ENCODE measurements at places on chromosomes 6 and 20.

DNA sequence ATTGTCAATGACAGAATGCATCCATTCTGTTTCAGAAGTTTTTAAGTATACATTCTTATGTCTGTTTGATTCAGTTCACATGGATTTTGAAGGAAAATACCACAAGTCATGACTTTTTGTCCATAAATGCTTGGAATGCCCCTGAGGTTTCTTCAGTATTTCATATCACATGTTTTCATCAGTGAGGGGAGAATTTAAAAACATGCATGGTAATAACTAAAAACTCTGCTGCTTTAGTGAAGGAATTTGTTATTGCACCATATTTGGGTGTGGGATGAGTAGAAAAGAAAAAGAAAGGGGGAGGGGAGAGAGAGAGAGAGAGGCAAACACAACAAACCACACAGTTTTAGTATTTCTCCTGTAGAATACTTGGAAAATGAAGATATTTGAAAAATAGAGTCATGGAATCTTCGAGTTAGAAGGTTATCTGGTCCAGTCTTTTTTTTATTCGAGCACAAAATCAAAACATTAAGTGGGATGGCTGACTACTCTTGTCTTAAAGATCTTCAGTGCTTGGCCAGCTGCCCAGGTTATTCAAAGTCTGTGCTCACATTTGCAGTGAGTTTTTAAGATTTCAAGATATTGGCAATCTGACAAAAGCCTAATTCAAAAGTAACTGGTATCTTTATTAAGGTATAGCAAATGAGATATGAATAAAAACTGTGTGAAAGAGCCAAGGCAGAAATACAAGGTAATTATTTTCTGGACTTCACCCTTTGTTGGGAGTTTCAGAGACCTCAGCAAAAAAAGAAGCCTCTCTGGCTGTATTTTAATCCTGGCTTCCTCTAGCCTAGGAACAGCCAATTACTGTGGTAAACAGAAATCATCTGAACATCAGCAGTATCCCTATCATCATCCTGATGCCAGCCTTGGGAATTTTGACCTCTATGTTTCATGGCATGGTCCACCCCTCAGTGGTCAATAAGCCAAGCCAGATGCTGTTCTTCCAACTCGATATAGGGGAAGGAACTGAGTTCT lies 687.9 kb upstream of the CITED2 start:
- DNase-seq, result no peak

DNA sequence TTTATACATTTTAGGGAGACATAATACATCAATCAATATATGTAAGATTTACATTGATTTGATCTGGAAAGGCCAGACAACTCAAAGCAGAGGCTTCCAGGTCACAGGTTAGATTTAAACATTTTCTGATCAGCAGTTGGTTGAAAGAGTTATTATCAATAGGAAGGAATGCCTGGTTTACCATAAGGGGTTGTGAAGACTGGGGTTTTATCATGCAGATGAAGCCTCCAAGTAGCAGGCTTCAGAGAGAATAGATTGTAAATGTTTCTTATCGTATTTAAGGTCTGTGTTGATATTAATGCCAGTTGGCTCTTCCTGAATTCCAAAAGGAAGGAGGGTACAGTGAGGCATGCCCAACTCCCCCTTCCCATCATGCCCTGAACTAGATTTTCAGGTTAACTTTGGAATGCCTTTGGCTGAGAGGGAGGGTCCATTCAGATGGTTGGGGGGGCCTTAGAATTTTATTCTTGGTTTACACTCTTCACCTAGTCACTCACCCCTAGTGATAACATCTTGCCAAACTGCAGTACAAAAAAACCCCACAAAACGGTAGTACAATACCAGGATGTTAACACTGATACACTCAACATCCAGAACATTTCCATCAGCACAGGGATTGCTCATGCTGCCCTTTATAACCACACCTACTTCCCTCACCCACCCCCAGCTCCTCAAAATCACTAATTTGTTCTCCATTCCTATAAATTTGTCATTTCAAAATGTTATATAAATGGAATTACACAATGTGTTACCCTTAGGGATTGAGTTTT lies 259.6 kb upstream of the PLN start:
- no peak for DNase-seq

DNA sequence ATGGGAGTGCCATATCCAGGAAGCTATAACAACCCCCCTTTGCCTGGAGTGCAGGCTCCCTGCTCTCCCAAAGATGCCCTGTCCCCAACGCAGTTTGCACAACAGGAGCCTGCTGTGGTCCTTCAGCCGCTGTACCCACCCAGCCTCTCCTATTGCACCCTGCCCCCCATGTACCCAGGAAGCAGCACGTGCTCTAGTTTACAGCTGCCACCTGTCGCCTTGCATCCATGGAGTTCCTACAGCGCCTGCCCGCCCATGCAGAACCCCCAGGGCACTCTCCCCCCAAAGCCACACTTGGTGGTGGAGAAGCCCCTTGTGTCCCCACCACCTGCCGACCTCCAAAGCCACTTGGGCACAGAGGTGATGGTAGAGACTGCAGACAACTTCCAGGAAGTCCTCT lies 56.7 kb upstream of the TMEM181 start:
- DNase-seq, result no peak

DNA sequence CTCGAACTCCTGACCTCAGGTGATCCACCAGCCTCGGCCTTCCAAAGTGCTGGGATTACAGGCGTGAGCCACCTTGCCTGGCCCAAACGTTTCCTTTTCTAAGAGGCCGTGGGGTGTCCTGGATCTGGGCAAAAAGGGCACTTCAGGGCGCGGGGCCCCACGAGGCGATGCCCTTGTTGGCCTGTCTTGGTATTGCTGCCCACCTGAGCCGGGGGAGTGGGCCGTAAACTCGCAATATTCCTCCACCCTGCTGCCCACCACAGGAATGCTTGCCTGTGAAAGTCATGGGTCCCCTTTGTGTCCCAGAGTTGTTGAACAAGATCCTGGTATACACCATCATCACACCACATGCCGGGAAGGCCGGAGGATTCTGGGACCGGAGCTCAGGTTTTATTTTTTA lies 49.0 kb downstream of the SSR1 start:
- no peak for DNase-seq

GRCh38 chr6:107741191-107741680 lies 82.9 kb downstream of the SCML4 start:
- DNase-seq, result no peak

DNA sequence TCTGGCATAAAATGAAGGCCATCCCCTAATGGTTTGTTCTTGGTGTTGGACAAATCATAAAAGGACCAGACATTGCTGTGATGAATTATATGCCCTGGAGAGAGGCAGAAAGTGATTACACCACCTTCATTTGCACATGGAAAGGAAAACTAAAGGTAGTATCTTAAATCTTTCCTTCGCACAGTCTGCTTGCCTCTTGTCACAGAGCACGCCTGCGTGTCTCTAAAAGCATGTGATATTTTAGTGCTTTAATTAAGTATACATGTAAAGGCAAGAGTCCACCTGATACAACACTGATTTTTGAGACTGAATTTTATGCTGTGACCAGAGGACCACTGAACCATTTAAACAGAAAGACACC lies 28.8 kb upstream of the PLAGL1 start:
- no peak for DNase-seq

GRCh38 chr6:169452117-169452868 lies 198.6 kb upstream of the THBS2 start:
- peak; percentile 45 for DNase-seq
